ENCODE measurements at places on chromosomes 2 and 18.

DNA sequence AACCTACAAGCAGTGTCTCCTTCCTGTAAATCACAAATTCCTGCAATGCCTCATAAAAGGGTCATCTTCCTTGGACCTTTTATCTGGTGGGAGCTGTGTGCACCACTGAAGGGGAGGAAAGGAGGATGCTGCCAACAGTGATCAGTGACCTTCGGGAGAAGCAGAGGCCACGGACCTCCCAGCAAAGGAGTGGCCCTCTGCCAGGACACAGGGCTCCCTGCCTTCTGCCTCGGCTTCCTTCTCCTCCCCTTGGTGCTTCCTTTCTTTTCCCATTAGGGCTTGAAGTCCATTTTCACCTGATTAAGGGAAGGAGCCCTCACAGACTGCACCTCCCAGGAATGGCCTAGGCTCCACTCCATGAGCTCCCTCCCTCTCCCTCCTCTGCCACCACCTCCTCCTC lies 85.3 kb upstream of the ITGA6 start:
- no peak for DNase-seq

DNA sequence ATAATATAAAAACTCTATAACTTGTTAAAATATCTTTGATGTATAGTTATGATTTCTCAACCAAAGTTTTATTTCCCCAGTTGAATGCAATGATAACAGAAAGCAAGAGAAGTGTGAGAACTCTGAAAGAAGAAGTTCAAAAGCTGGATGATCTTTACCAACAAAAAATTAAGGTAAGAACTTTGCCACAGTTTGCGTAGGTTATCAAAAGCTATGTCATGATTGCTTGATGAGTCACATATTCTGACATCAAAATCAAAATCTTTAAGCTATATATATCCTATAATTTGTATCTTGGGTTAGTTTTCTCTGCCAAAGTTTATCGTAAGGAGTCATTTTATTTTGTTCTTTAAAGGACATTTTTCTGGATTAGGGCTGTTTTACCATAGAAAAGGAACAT lies 35.0 kb downstream of the NDC80 start:
- DNase-seq = no peak

- DNase-seq = no peak
Observed at GRCh38 chr2:169222665-169223064, 139.7 kb downstream of the LRP2 start.

DNA sequence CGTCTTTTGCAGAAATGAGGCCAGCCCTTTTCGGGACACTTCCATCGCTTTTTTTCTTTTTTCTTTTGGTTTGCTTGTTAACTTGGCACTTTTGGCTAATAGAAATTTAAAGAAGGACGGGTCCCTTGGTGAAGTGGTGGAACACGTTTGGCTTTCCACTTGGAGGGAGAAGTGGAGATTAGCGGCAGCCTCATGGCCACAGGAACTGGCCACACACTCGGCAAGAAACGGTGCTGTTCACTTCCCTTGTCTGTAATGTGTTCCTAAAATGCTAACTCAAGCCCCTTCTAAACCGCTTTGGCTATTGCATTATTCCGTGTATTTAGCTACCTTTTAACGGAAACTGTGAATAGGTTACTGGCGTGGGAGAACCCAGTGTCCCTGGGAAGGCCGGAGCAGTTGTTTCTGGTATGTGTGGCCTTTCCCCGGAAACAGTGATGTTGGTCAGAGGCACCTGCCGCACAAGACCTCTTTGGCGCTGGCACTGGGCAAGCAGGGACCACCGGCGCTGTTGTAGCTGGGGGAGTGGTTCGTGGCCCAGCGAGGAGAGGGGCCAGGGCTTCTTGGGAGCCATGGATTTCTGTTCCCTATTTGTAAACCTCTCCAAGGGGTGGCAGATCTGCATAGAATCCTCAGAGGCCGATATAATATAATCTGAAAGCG lies 981 bp downstream of the RAMP1 start:
- no peak for DNase-seq

- DNase-seq = no peak
Observed at GRCh38 chr18:48993586-48993985, 42.8 kb upstream of the SMAD7 start.

DNA sequence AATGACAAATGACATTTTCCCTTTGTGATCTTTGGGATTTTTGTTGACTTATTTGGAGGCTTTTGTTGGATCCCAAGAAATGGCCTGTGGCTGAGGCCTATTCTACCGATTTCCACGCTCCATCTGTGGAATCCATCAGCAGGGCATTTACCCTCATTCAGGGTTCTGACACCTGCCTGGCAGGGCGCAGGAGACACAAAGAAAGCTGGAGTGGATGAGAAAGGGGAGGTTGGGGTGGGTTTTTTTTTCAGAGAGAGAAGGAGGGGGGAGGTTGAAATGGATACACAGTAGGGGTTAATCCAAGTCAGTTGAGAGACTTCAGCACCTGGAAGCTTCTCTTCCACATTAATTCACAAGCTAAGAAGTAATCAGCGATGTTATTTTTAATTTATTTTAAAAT lies 59.7 kb downstream of the PAX3 start:
- no peak for DNase-seq

DNA sequence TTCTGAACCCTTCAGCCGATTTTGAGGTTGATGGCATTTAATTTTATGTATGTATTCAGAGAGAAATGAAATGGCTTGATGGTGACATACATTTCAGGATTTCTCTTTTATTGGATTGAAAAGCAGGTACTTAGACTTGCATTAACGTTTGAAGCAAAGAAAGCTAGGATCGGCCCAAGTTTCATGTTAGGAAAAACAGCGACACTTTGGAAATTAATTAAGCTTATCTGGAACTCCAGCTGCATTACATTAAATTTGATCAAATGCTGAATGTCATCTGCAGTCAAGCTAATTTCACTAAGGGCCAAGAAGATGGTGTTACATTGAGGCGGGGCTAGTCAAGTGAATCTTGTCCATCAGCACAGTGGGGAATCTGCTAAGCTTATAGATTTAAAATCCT lies 441.8 kb downstream of the IRS1 start:
- no peak for DNase-seq

- DNase-seq = no peak
Observed at GRCh38 chr2:168742258-168742932, 60.0 kb upstream of the NOSTRIN start.

DNA sequence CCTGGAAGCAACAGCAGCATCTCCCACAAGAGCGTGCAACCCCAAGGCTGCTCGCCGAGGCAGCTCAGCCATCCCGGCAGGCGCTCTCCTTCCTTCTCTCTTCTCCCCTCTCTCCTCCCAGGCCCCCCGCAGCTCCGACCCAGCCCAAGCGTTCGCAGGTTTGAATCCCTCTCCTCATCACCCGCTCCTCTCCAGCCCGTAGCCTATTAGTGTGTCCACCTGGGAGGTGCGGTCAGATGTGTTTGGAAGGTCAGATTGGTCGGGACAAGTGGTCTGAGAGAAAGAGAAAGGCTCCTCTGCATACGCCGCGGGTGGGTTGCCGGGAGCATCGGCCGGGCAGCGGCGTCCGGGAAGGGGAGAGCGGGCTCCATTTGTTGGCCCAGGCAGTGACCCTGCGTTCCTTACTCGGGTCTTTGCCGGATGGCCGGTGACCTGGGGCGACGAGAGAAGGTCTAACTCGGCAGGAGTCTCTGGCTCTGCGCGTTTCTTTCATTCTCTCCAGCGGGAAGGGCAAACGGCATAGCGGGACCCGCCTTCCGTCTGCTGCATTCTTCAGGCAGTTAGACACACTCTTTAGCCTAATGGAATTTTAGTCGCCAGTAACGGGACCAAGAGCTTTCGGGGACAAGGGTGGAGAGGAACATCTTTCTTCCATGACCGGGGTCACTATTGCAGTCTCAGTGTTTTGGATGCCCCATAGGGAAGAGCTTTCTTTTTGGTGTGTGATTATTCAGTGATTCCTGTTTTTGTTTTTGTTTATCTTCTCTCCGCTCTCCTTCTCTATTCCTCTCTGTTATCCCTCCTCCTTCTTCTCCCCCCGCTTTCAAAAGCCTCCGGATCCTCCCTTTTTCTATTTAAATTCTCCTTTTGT lies 1.1 kb upstream of the TMEFF2 start:
- DNase-seq = no peak

DNA sequence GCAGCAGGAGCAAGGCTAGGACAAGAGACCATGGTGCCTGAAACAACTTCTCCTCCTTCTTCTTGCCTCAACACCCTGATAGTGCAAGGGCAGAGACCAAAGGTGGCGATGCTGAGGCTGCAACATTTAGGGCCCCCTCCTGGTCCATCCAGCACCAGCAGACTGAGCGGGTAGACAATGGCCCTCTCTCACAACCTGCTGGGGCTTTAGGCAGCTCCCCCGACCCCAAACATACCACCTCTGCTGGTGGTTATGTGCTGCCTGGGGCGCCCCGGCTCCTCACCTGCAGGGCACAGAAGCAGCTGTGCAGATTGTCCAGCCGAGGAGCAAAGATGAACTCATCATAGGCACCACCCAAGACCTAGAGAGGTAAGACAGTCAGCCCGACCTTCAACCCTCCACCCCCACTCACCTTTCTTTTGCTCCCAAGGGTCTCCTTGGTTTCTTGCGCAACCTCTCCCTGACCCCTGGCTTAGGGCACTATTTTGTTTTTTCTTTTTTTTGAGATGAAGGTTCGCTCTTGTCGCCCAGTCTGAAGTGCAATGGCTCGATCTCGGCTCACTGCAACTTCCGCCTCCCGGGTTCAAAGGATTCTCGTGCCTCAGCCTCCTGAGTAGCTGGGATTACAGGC lies 3.5 kb downstream of the DNPEP start:
- no peak for DNase-seq

DNA sequence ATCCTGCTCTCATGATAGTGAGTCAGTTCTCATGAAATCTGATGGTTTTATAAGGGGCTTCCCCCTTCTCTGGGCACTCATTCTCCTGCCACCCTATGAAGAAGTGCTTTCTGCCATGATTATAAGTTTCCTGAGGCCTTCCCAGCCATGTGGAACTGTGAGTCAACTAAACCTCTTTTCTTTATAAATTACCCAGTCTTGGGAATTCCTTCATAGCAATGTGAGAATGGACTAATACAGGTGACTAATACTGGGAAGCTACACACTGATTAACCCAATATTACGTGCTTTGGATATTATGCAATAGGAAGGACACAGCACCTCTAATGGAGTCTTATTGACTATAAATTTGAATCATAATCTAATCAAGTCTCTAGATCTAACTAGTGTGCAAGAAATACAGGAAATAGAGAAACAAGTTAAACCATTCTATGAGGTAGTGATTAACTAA lies 107.2 kb upstream of the ETAA1 start:
- DNase-seq = no peak

GRCh38 chr18:44731530-44732237 lies 51.0 kb downstream of the SETBP1 start:
- DNase-seq = no peak

DNA sequence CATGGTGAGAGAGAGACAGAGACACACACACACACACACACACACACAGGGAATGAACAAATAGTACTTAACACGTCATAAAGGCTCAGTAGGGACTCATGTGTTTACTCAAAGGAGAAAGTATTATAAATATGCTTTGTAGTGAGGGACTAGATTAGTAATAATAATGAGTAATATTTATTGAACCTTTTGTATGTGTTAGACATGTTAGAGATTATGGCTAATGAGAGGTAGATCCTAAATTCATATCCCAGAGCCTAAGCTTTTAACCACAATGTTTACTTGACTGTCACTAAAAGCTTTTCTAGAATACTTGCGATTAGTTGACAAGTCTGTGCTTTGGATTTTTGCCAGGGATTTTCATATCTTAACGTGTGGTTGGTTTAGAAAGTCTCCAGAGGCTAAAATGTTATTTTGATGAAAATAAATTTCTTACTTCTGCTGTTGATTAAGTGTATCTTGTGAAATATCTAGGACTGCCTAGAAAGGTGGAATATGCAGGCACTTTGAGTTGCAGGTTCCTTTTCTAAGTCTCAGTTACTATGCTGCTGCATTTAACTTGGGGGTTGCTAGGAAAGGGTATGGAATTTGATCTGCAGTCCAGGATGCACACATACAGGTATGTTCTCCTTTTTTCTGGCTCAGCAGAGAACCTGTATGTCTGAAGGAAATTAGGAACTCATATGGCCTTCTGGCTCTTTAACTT lies 64.5 kb downstream of the UBR3 start:
- no peak for DNase-seq
